Fibroblast of skin of left biceps (primary cell): ENCODE measurements at places on chromosomes 1 and 21.

DNA sequence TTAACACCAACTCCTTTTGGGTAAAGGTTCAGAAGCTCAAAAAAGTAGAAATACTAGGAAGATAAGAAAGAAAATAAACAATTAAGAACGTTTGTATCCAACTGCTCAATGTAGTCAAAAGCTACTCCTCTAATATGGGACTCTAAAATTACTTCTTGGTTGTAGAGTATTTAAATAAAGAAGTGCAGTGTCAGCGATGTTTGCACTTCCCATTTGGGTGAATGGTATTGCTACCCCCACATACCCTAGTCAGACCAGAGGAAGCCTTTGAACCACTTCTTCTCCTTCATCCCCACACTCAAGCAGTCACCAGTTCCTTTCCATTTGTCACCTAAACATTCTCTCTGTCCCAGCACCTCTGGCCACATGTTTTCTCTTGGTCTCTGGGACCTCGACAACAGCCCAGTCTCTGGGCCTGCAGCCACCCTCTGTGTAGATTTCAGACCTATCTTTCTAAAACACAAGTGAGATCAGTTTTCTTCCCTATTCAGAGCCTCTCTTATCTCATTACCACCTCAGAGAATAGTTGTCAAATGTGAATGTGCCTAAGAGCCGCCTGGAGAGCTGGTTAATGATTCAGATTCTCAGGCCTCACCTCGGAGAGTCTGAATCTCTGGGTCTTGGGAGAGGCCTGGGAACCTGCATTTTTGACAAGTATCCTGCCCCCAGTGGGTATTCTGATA, 109.8 kb downstream of the OMA1 start:
- DNase-seq, result no peak

DNA sequence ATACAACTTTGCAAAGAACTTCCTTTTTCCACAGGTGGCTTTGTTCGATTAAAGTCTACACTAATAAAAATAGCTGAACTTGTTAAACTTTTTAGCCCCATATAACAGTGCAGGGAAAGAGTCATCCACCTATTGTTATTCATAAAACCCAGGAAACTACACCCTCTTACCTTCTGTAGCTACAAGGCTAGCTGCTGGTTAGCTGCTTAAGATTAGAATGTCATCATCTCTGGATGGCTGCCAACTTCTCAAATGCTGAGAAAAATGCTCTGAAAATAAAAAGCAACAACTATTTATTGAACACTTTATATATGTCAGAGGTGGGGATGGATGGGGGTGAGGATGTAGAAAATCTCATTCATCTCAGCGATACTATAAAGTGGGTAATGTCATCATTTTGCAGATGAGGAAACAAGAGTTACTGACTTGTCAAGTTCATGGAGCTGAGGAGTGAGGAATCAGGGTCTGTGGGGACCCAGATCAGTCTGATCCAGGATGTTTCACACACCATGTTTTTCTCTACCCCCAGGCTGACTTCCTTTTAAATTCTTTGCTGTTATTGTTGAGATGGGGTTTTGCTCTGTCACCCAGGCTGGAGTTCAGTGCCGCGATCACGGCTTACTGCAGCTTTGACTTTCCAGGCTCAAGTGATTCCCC, 17.1 kb downstream of the ATP5PF start:
- no peak for DNase-seq

DNA sequence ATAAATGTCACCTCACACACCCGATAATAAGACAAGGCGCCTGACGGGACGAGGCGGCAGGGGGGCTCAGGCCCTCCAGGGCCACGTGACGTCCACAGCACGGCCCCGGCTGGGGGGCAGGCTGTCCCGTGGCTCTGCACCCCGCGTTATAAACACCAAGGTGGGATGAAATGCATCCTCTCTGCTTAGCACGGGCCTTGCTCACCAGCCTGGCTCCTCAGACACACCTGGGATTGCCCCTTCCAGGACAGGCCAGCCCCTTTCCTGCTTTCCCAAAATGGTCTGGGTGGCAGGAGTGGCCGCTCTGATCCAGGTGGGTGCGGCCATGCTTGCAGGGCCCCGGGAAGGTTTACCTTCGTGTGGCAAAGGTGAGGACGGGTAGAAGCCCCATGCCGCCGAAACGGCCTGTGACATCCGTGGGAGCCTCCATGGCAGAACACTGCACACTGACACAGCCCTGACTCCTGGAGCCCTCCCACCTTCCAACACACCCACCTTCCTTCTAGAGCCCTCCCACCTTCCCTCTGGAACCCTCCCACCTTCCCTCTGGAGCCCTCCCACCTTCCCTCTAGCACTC, 35.9 kb downstream of the SLC19A1 start:
- no peak for DNase-seq

DNA sequence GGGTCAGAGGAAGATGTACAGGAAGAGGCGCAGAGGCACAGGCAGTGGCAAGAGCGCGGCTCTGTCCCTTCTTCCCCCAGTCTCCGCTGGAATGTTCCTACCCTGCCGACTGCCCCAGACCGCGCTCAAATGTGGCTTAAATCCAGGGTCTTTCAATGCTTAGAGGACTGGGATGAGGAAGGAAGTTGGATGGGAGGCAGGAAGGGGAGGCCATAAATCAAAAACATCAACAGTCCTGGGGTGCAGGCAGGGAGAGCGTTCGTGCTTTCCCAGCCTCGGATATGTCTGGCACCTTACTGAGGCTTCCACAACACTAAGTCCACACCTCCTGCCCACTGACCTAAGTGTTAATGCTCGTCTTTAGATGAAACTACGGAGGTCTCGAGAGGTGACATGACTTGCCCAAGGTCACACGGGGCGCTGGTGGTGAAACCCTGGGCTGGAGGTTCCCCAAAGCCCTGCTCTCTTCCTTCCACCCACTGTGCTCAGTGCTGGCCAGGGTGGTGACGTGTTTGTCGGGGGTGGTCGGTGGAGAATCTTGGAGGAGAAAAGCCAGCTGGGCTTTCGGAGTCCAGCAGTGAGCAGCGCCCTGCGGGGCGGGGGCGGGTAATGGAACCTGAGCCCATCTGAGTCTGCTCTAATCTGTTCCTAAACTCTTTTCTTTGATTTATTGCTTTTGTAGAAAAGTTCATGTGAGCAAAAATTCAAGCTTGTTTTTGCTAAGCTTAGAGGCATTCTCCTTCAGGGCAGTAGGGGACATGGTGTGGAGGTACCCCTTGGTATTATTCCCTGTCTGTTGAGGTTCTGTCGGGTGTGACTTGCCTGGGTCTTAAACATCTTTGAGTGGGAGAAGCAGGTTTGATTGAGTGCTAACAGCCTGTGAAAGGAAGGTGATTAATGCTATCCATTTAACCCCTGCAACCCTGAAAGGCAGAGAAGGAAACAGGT, 708 bp downstream of the CDA start:
- DNase-seq, result peak; percentile 47

DNA sequence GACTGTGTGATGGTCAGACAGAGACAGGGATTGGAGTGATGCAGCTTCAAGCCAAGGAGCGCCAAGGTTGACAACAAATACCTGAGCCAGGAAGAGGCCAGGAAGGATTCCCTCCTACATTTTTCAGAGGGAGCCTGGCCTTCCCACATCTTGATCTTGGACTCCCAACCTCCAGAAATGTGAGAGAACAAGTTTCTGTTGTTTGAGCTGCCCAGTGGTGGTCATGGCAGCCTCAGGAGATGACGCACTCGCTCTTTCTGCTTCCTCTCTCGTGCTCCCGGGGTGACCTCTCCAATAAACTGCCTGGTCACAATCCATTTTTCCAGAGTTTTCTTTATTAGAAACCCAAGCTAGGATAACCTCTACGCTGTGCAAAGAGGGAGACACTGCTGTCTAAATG, 16.6 kb upstream of the IGSF5 start:
- DNase-seq, result no peak
